ENCODE measurements at places on chromosomes 13 and 19.

DNA sequence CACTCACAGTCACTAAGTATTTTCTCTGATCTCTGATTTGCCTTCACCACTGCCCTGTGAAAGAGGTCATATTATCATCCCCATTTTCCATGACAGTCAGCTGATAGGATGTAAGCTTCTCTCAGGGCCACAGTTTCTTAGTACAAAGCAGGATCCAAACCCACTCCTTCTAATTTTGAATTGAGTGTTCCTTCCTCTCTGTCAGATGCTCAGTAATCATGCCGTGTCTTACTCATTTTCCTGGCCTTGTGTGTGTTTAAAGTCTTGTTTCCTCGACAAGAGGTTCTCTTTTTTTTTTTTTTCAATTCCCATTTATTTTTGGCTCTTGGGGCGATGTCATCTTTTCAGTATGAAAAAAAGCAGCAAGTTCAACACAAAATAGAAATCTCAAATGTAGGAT is 72.3 kb downstream of the NAA16 start:
- DNase-seq = no peak

DNA sequence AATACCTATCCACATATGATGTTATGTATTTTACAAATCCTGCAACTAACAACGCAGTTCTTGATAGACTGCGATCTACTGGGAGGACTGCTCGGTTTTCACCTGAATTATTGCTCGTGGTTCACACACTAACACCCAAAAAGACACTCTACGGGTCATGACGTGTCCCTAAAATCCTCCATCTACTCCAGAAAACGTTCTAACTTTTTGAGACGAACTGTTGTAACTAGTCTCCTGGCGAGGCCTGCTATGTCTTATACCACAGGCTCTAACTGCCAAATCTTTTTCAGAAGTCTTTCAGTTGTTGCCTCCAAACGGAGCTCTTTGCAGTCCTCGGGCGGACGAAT is 108.2 kb downstream of the KCNRG start:
- no peak for DNase-seq

DNA sequence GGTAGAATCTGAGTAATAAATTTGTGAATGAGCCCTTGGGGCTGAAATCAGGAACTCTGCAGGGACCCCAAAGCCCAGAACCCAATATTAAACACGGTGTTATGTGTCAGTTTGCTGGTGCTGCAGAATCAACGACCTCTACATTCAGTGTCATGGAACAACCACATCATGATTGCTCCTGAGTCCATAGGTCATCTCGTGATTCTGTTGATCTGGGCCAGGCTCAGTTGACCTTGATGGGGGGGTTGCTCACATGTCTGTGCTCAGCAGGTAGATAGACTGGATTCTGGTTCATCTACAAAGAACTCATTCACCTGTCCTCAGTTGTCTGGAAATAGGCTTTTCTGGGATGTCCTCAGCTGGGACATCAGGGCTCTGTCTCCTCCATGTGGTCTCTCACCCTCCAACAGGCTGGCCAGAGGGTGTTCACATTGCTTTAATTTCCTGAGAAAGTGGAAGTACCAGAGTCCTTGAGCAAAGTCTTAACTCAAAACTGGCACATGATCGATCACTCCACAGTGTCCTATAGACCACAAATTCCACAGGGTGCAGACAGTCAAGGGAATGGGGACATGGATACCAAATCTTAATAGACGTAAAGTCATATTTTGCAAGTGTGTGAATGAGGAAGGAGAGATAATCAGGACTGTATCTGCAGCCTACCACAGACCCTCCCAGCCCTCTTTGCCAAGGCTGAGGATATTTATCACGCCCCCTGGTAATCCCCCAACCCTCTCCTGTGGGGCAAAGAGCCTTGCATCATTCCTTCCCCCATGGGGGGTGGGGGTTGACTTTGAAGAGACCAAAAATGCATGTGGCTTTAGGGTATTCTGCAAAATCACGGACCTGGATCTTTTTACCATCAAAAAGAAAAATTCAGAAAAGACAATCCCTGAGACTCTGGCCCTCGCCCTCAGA is 39.3 kb upstream of the IGFL1 start:
- DNase-seq = no peak

GRCh38 chr13:99517577-99517976 is 16.3 kb downstream of the TM9SF2 start:
- DNase-seq = no peak

- DNase-seq = no peak
Observed at GRCh38 chr13:94079876-94080275, 399.6 kb downstream of the DCT start.

GRCh38 chr19:43519436-43520088 is 7.4 kb downstream of the ETHE1 start:
- DNase-seq = peak; percentile 55

DNA sequence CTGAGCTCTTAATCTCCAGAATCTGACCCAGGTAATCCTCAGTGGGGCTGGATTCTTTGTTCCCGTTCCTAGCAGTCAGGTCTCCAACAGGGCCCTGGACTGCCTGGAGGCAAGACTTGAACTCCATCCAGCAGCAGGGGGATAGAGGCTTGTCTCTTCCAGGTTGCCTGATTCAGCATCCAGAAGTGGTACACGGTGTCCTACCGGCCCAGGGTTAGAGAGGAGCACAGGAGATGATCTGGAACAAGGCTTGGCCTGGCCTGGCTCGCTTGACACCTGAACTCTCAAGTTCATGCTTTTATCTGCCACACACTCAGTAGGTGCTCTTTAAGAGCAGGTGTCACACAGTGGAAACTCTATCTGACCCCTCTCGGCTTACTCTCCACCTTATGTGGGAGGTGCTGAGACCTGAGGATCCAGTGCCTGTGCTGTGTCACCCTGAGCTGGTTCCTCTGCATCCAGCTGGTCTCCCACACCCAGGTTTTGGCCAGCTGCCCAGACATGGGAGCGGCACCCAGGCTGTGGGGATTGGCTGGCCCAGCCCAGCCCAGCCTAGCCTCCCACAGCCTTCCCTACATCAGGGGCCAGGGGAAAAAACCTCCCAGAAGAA is at the start of gene CYP4F3:
Gene CYP4F3, plus strand, starts transcription at position 604 of the 610 bp plus-strand sequence. CDS start 519 bp downstream, outside the sequence.
- DNase-seq = no peak

GRCh38 chr19:29260477-29261317 is 47.7 kb upstream of the UQCRFS1 start:
- no peak for DNase-seq

- no peak for DNase-seq
Observed at GRCh38 chr19:49056101-49056901, 1.2 kb downstream of the CGB7 start.

Data from T-helper 2 cell (primary cell).